ENCODE measurements at places on chromosomes 4 and X.

- no peak for DNase-seq
These were observed 261.5 kb downstream of the IL1RAPL1 start for GRCh38 chrX:28848707-28849106.

- no peak for DNase-seq
These were observed 91.4 kb downstream of the KLHL13 start for GRCh38 chrX:118025226-118025625.

DNA sequence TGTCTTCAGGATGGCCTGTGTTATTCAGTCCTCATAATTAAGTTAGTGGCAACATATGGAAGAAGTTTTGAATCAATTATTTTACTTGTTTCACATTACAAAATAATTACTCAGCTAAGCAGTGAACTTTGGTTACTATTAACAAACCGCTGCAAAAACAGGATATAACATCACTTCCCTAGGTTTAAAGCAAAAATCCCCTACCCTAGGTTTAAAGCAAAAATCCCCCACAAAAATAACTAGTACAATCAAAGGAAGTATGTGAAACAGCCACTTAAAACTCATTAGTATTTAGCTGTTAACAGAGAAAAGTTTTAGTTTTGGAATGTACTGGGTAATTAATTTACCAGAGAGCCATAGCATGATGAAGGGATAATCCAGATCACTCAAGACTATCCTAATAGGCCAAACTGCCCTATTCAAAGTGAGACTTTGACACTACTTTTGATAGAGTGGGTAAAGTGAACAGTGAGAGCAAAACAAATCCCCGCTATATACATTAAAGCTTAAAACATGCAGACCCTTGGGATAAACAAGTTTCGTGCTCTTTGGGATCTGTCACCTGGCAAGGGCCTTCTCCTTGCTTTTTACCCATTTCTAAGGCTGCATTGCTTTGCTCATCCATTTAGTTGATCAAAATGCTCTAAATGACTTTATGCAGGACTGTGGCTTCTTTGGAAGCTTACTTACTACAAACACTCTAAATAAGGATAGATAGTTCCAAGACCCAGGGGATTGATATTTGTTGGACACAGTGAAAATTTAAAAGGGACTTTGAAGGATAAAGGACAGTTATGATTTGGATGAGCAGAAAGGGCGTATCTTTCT, 36.4 kb upstream of the GPR174 start:
- no peak for DNase-seq

DNA sequence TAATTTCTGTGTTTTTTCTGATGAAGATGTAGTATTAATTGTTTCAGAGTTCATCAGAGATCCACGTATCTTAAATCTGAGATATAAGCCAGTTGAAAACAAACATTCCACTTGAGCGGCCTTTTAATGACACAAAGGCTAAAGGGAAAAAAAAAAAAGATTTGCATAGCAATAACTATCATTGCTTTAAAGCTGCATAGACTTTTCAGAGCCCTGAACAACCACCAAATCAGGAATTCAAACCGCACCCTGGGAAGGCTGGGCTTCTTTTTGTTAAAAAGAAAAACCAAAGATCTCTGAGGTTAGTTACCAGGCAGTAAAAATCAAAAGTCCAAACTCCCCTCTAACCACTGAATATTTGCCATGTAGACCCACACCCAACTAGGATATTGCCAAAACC, 206.0 kb downstream of the HHIP start:
- no peak for DNase-seq

DNA sequence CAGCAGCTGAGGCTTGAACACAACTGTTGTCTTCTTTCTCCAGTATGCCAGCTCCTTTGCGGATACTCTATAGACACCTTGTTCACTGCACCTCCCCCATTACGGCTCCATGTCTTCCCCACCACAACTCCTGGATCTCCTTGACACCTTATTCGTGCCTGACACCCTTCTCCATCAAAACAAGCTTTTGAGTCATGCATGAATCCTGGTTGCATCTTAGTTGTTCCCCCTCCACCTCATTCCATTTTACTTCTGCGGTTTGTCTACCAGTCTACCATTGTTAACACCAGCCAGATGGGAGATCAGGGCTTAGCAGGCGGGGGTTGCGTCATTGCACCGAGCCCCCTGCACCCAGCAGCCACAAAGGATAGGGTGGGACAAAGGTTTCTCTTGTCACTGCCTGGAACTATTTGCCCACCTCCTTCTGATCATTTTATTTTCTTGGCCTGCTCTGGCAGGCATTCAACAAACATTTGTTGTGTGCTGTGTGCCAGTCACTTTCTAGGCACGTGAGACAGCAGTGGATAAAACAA, 2.0 kb upstream of the CDK16 start:
- no peak for DNase-seq

GRCh38 chr4:62199291-62199810, 999.2 kb downstream of the ADGRL3 start:
- DNase-seq: no peak

GRCh38 chr4:103497692-103498091, 222.1 kb downstream of the TACR3 start:
- no peak for DNase-seq

DNA sequence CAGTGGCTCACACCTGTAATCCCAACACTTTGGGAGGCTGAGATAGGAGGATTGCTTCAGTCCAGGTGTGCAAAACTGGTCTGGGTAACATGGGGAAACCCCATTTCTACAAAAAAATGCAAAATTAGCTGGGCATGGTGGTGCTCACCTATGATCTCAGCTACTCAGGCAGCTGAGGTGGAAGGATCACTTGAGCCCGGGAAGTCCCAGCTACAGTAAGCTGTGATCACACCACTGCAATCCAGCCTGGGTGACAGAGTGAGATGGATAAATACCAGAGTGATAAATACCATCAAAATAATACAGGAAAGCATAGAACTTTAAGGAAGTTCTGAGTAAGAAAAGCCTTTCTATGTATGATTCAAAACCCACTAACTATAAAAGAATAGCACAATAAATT, 52.8 kb downstream of the LRBA start:
- DNase-seq: no peak

- DNase-seq: no peak
These were observed 56.6 kb upstream of the LHFPL1 start for GRCh38 chrX:112736310-112736709.

GRCh38 chrX:137878401-137878800, 312.5 kb downstream of the ZIC3 start:
- no peak for DNase-seq

GRCh38 chr4:7983296-7983695, 43.6 kb upstream of the AFAP1 start:
- DNase-seq: no peak

DNA sequence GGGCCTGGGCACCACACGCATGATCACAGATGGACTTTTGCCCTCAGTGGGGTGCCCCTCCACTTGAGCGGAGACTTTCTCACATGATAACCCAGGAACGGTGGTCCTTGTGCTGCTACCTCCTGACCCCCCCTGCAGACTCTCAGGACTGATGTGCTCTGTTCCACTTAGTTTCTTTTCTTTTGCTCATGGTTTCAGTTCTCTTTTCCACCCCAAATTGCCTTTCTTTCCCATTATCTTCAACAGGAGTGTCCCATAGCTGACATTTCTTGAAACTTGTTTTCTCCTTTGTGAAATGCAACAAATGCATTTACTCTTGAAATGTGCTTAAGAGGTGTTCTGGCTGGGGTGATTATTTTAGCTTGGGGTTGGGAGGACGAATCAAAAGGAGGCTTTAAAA, 9.0 kb downstream of the MPC1L start:
- DNase-seq: no peak

GRCh38 chrX:35890699-35891098, 28.8 kb upstream of the CFAP47 start:
- DNase-seq: peak; percentile 0

DNA sequence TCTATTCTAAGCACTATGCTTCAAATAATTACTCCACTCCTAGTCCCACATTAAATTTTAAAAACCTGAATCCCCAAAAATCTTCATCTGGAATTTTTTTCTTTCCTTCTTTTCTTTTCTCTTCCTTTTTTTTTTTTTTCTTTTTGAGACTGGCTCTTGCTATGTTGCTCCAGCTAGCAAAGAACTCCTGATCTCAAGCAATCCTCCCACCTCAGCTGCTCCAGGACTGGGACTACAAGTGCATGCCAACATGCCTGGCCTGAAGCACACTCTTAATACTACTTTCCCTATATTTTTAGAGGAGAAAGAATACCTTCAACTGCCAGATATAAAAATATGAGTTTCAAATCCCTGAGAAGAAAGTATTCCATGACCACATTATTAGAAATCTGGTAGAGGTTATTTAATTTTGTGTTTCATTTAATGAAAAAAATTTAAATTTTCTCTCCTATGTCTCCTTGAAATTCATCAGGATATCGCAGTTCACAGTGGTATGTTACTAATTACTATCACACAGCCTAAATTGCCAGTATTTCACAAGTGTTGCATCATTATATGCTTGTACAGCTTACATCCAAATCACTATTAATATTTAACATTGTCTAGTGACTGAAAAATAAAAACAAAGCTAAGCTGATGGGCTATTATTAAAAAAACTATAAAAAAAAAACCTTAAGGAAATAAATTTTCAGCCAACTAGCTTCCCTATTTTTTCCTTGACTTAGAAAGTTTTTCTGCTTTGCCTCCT, 227.8 kb downstream of the NAF1 start:
- DNase-seq: no peak

GRCh38 chr4:111046811-111047210, 423.9 kb upstream of the PITX2 start:
- no peak for DNase-seq

GRCh38 chr4:5524446-5525299, 183.7 kb downstream of the EVC2 start:
- no peak for DNase-seq

- peak; percentile 8 for DNase-seq
These were observed 188.0 kb downstream of the STIM2 start for GRCh38 chr4:27048429-27049238.

DNA sequence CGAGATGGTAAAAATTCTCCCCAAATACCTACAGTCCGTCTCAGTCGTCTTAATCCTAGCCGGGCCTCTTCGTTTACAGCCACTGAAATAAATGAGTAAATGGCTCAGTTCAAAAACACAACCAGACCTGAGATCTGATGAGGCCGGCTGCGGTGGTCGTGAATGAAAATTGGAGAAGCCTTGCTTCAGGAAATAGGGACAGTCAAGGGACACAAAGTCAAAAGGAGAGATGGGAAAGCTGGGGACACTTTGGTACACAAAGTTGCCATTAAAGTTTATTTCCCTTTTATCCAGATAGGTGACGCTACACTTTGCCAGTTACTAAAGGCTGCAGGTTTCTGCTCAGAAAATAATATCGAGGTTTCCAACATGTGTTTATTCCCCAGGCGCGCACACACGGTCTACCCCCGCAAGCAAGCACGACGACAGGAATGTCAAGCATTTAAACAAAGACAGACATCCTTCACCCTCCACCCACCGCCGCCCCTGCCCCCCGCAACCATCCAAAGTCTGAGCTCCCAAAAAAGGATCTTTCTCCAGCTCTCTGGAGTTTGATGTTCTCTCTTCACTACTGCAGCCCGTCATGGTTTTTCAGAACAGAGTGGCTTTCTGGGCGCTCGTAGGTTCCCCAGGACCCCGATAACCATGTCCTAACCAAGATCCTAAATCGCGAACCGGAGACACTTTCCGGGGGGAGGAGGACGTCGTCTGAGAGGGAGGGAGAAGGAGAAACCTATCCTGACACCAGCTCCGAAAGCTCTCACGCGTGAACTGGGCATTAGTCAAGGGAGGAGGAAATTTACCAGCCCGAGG, 1.3 kb upstream of the PCDH7 start:
- DNase-seq: no peak

DNA sequence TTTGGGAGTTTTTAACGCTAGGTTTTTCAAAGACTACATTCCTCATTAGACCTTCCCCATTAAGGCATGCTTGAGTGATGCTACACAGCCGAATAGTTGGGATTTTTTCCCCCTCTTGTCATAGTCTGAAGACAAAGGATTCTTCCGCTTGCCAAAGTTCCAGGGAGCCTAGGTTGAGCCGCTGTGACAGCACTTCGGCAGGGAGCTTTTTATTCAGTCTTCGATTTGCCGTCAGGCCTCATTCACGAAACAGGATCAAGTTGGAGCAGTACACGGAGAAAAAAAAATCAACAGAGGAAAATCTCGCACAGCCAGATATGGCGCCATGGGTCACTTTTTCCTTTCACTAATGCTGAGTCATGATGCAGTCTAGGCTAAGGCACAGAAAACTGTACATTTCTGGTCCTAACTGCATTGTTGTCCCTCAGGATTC, 24.3 kb downstream of the SHROOM3 start:
- peak; percentile 15 for DNase-seq

DNA sequence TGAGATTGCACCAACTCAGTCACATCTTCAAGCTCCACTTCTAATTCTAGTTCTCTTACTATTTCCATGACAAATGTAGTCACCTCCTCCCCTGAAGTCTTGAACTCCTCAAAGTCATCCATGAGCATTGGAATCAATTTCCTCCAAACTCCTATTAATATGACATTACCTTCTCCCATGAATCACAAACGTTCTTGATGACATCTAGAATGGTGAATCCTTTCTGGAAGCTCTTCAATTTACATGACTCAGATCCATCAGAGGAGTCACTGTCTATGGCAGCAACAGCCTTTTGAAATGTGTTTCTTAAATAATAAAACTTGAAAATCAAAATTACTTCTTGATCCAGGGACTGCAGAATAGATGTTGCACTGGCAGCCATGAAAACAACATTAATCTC, 34.5 kb downstream of the GALNTL6 start:
- no peak for DNase-seq

GRCh38 chr4:47913330-47913729, 1.1 kb downstream of the NFXL1 start:
- DNase-seq: no peak

- DNase-seq: no peak
These were observed 8.7 kb downstream of the WDFY3 start for GRCh38 chr4:84957514-84958420.

GRCh38 chr4:42778349-42778748, 114.2 kb upstream of the GRXCR1 start:
- DNase-seq: no peak

DNA sequence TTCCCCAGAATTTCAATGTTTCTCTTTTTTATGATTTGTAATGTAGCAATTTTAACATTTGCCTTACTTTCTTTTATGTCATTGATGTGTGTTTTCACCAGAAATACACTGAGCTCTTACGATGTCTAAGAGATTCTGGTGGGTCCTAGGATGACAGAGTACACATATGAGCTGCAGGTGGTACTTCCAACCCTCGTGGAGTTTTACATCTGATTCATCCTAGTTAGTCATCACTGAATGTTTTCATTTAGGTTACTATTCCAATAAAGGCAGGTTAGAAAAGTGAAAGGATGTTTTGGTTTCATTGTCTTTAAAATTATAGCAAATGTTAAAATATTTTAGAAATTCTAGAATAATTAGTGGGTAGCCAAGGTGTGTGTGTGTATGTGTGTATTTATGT, 605.9 kb downstream of the ADGRL3 start:
- DNase-seq: no peak

DNA sequence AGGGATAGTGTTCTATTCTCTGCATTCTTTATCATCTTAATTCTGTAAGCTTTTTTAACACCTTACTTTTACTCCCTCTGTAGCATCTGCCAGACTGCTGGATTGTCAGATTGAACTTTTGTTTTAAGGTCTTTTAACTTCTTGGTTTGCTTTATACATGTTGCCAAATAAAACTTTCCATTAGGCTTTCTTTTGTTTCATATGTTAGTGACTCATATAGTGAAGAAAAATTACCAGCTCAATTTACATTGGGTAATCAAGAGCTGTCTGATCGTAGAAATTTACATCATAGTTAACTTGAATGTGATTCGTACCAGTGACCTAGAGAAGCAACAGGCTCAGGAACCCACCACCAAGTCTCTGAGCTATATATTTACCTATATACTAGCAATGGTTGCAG, 28.5 kb upstream of the KLHL4 start:
- no peak for DNase-seq

GRCh38 chr4:145808021-145808650, 128.2 kb downstream of the C4orf51 start:
- DNase-seq: peak; percentile 46

Data from H54 (cell line).